ENCODE measurements at places on chromosomes 4 and X. TPM values are rescaled to one million over a fixed set of nuclear protein-coding genes. Genes with fewer than 3 reads are reported as not detected.

GRCh38 chr4:1137063-1137776 lies 23.9 kb upstream of the RNF212 start:
- DNase-seq = no peak

GRCh38 chr4:31051565-31051964 lies 331.4 kb downstream of the PCDH7 start:
- DNase-seq = no peak

Gene GIMD1
- polyA plus RNA-seq = not detected

Gene MAP9
- 0.06 TPM for polyA plus RNA-seq

Gene POU4F2
- polyA plus RNA-seq = not detected

Gene CT45A2
- not detected for polyA plus RNA-seq

Gene PPARGC1A
- not detected for polyA plus RNA-seq

- no peak for DNase-seq
Measured at GRCh38 chrX:79130857-79131256, 13.6 kb upstream of the GPR174 start.

GRCh38 chrX:25072247-25072646 lies 56.5 kb upstream of the ARX start:
- DNase-seq = no peak

DNA sequence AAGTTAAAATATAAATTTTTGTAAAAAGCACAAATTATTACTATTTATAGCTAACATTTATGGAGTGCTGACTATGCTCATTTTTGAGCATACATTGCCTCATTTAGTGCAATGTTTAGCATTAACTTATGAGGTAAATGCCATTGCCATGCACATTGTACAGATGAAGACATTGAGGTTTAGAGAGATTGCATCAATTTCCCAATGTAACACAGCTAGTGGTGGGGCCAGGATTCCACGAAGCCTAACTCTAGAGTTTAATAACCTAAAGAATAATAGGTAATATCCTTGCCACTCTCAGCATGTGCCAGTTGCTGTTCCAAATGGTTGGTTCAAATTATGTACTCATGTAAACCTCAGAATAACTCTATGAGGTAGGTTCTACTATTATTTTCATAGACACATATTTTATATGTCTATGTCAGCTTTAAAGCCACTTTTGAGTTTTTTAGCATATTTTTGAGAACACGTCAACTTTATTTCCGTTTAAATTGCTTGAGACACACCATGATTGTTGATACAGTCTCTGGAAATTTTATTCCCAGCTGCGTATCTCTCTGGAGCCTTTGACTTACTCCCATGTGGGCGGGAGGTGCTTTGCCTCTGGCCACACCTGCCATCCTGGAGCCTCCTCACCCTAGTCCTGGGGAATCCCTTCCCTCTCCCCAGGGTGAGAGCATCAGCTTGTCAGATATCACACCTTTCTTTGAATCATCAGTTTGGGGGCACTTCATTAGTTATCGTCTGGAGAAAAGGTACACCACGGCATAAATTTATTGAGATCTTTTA lies 10.8 kb upstream of the ADH1A start:
- no peak for DNase-seq

Gene CDKN2AIP
- 4.7 TPM for polyA plus RNA-seq

- DNase-seq = peak; percentile 89
Measured at GRCh38 chr4:56728512-56728911, 47.4 kb upstream of the HOPX start.

DNA sequence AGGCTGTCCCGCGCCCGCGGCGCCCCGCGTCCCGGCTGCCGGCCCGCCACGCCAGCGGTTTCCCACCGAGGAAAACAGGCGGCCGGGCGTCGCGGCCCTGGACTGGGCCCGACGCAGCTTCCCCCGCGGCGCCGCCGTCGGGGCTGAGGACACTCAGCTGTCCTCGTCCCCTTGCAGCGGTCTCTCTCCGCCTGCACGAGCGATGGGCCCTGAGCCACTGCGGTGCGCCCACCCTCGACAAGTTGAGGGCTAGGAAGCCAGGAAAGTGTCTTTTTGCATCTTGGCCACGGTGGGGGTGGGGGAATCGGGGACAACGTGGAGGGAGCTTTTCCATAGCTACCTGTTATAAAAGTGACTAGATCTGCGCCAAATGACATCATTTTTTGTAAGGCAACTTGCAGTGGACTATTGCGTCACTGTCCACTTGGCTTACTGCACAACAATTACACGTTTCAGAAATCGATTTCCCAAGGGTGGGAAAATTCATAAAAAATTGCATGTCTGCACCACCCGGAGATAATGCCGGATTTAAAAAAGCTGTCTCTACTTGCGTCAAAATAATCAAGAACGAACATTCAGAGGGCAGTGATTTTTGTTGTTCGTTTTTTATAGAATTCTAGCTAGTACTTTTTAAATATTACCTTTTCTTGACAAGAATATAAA lies 1.1 kb downstream of the KLHL15 start:
- peak; percentile 51 for DNase-seq

- peak; percentile 72 for DNase-seq
Measured at GRCh38 chr4:69689599-69689998, 36.6 kb upstream of the UGT2A1 start.

DNA sequence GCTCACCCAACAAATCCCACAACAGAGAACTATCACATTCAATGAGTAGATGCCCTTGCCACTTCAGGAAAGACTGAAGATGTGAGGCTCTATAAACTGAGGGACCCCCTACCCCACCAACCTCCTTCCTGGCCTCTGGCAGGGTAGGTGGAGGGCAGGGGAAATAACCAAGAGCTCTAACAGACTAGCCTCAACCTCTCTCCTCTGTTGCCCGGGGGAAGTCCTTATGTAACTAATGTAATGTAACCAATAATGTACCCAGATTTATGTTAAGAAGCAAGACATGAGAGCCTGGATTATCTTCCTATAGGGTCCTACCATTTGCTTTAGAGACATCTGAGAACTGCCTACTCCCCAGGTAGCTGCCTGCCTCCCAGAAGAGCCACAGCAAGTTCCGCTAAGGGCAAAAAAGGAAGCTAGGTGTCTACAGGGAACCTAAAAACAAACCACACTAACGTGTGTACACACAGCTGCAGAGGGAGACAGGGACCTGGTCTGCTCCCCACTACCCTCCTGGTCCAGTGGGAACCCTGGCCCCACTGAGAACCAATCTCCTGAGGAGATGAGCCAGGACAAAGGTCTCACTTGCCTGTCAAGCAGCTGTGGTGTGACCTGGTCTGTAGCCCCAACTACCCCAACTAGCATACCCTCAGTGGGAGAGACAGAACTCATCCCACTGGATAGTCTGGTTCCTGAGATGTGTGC lies 17.7 kb downstream of the OTUD5 start:
- DNase-seq = no peak

Gene FRAS1
- 1.4 TPM for polyA plus RNA-seq

GRCh38 chr4:22502895-22503814 lies 12.7 kb downstream of the ADGRA3 start:
- peak; percentile 39 for DNase-seq

DNA sequence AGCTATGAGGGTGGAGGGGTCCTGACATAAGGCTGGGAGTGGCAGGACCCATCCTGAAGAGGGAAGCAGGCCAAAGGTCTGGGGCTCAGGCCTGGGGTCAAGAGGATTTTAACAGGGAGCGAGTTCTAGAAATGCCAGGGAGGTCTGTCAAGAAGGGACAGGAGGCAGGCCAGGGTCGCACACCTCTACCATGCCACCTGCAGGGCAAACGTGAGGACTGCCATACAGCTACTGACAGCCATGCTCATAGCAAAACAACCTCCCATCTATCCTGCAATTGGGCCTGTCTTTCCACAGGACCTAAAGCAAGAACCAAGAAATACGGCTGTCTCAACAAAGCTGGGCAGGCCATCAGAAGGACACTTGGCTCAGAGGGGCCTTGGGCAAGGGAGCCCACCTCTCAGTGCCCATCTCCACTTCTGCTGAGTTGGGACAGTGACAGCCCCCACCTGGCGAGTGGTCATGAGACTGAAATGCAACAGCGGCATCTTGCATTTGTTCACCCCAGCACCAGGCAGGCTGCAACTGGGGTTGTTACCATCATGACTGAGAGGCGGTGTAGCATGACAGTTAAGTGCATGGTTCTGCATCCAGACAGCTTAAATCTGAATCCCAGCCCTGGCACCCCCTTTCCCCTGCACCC lies 92.7 kb downstream of the WFS1 start:
- DNase-seq = no peak

GRCh38 chr4:86810847-86811246 lies 38.3 kb downstream of the SLC10A6 start:
- DNase-seq = no peak

DNA sequence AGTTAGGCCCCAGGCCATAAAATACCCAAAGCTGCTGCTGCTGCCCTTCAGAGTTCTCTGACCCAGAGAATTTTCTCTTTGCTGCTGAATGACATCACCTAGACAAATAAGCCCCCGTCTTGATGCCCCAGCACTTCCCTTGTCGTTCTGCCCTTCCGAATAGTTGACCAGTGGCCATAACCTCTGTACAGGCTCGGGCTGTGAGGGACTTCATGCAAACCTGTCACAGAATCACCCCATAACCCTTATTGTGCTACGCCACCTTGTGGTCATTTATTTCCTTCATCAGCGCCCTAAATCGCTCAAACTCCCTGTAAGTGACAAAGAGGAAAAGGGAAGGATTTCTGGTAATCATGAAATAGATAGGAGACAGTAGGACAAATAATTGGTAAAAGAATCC lies 18.8 kb downstream of the SPACA5 start:
- peak; percentile 63 for DNase-seq

Gene RTL9
- polyA plus RNA-seq = not detected

DNA sequence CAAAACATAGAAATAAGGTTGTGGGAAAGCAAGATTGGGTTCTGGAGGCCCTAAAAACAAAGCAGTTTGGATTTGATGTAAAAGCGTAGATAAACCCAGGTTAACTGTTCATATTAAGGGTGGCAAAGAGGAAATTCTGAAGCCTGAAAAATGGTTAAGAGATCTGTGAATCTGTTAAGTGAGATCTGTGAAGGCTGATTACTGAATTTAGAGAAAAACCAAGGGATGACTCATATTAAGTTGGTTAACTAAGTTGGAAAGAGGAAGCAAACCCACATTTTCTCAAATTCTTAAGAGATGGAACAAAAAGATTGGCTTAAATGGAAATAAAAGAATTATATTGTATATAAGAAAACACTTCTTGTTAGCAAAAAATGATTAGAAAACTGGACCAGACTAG lies 22.8 kb downstream of the GPAT3 start:
- DNase-seq = no peak
